A172 (cell line): ENCODE measurements at places on chromosomes 3 and 15. TPM values are rescaled to one million over a fixed set of nuclear protein-coding genes. Genes with fewer than 3 reads are reported as not detected.

Gene HCLS1
- total RNA-seq, result 0.24 and 0.83 TPM in 2 replicates

Gene ROBO1
- 11.2 and 12.2 TPM in 2 replicates for total RNA-seq

- DNase-seq, result peak; percentile 12
These were observed 33.9 kb upstream of the KIF23 start for GRCh38 chr15:69380100-69380725.

GRCh38 chr15:67724691-67725375, 100.5 kb upstream of the SKOR1 start:
- DNase-seq, result no peak

- DNase-seq, result no peak
These were observed 5.5 kb downstream of the PLS1 start for GRCh38 chr3:142601713-142602112.

DNA sequence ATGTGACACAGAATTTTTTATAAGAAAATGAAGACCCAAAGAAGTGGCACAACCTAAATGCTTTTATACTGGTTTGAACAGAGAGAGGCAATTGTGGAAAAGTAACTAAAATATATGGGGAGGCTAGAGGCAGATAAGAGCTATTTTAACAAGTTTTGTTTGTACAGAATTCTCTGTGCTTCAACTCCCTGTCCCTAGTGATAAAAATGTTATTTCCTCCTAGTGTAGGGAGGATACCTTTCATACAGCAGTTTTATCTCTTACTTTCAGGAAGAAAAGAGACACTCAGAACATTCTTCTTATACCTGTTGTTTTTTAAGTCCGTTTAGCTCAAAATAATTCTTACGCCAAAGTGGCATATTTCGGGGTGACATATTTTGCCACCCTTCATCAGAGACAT, 21.2 kb upstream of the ZNF639 start:
- no peak for DNase-seq

- DNase-seq, result no peak
These were observed 32.6 kb downstream of the PDCD6IP start for GRCh38 chr3:33831053-33831452.
